CD14-positive monocyte (primary cell): ENCODE measurements at places on chromosomes 5 and 9. TPM values are rescaled to one million over a fixed set of nuclear protein-coding genes. Genes with fewer than 3 reads are reported as not detected.
A peak's percentile ranks its signal among the peaks of the same experiment; 100 is the strongest.

- DNase-seq: peak; percentile 98
Observed at GRCh38 chr9:136521537-136521936, 24.3 kb downstream of the NOTCH1 start.

GRCh38 chr5:94308442-94308841 is 310.0 kb downstream of the KIAA0825 start:
- no peak for DNase-seq

- peak; percentile 3 for DNase-seq
Observed at GRCh38 chr5:14107536-14107935, 35.6 kb upstream of the TRIO start.

GRCh38 chr9:95171001-95171400 is 146.5 kb downstream of the FANCC start:
- no peak for DNase-seq

- no peak for DNase-seq
Observed at GRCh38 chr5:26791433-26791832, 247.0 kb downstream of the CDH9 start.

GRCh38 chr9:95841377-95841776 is 34.1 kb upstream of the ERCC6L2 start:
- no peak for DNase-seq

DNA sequence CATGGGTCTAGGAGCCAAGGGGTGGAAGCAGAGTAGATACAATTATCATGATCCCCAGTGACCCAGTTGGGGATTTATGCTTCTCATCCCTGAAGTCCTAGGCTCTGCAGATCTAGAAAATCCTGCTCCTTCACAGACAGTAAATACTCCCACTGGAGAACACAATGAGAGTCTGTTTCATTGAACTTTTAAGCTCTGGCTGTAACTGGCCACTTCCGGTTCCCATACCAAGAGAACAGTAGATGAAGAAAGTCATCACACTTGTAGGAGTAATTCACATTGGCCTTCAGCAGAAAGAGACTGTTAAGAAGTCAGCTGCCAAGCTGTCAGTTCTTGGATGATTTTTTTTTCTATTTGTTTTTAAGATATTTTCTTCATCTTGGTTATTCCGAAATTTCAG is 597.1 kb downstream of the ACTL7B start:
- DNase-seq: no peak

DNA sequence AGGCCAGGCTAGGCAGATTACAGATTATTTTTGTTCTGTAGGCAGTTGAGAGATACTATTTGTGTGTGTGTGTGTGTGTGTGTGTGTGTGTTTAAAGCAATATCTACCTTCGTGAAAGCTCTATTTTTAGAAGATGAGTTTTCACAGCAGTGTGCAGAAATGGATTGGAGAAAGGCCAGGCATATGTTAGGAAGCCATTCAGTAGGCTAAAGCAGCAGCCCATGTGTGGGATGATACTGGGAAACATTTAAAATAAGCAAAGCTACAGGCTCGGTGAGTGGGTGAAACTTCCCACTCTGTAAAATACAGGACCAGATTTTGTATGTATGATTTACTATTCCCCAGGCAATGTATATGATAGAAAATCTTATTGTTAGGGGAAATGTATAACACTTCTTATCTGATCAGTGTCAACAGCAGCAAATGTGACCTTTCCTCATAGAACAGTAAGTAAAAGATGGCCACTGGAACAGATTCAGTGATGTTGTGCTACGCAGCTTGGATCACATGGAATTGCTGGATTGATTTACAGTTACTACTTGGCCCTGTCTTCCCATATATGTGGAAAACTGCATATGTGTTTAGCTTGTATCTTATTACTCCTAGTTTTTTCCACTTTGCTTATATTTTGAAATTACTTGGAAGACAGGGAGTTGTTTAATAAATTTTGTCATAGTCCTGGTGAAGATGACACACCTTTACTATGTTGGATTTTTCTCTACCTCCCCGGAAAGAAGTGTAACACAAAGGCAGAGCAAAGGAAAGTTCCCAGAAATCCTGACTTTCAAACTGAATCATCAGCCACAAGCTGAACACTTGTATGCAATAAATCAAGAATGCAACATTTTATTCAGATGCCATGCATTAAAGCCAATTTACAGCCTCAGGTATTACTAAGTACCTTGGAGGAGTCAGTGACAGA is 1077.7 kb upstream of the SEMA6A start:
- DNase-seq: no peak

Gene LRRTM2
- polyA plus RNA-seq: 0.02 TPM

DNA sequence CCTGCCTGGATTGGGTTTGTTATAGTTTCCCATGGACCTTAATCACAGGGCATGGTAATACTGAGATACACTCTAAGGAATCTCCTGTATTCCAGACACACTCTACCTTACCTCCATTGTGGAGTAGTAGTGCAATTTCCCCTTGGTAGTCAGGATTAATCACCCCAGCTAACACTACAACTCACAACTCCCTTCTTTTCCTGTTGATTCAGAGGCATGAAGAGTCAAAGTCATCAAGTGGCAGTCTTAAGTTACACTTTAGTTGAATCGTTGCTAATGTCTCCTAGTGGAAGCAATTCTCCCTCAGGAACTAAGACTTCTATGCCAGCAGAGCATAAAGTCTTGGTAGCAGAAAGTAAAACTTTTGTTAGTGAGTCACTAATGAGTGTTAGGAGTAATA is 122.7 kb upstream of the APC start:
- no peak for DNase-seq

DNA sequence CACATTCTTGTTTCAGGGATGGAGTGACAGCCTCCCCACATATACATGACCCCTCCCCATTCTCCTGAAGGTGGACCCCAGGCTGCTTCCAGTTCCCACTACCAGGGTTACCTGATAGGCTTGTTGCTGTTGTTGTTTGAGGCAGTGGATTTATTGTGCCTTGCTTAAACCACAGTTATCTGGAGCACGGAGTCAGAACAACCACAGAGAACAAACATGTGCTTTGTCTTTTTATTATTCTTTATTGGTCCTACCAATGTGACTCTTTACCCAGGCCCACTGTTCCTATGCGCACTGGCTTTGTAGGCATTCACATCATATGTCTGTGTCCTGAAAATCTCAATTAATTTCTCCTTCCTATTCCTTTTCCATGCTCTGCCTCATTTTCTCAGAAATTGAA is 41.2 kb upstream of the IPPK start:
- DNase-seq: no peak

DNA sequence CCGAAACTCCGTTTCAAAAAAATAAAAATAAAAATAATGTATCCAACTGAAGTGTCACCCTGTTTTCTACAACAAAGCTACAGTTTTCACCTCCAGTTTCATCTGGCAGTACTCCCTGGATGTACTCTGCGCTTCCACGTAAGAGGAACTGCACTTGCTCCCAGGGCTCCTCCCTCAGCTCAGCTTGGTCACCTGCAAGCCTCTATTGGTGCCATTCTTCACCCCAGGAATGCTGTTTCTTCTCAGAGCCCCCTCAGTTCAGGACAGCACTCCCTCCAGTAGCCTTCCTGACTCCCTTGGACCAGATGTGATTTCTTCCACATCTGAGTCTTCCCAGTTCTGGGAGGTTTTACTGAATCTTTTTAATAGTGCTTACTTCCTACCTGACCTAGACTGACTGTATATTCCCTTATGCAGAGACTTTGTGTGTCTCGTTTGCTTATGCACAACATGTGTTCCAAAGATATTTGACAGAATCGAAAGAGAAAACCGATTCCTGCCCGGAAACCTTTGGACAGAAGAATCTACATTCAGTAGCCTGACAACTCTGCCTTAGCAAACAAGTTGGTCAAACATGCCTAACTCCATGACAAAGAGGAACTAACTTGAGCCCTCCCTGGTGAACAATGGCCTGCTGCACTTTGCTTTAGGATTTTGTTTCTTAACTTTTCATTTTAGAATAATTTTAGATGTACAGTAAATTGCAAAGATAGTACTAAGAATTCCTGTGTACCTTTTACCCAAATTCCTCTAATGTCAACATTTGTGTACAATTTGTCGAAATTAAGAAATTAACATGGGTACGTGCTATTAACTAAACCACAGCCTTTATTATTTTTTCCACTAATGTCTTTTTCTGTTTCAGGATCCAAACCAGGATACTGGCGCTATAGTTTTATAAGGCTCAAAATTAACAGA is 814 bp downstream of the CCDC125 start:
- DNase-seq: no peak

DNA sequence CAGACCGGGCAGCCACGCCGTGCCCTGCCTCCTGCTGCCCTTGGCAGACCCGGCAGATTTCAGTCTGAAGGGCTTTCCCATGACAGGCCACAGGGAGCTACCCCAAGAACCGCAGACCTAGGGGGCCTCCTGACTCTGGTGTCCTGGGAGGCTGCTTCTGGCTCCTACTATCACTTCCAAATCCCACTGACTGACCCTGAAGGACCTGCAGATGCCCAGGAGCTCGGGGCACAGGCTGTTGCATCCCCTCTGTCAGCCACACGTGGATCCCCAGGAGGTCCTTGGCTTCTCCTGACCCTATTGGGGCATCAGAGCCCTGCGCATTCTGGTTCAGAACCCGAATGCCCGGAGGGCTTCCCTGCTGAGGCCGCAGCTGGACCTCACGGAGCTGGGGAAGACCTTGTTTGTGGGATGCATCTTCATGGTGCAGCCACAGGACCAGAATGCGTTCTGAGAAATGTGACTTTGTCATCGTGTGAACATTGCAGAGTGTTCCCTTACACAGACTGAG is 81.3 kb upstream of the IRX4 start:
- DNase-seq: no peak

Gene RMRP
- polyA plus RNA-seq: not detected in 2 replicates

GRCh38 chr9:124084087-124084486 is 72.5 kb downstream of the LHX2 start:
- no peak for DNase-seq

Gene SHC3
- not detected in 2 replicates for polyA plus RNA-seq
